H1 (cell line): ENCODE measurements at places on chromosomes 4 and X. TPM values are rescaled to one million over a fixed set of nuclear protein-coding genes. Genes with fewer than 3 reads are reported as not detected.

Gene CXorf65
- total RNA-seq, result not detected in 2 replicates

- no peak for DNase-seq
Observed at GRCh38 chr4:25697516-25697915, 41.9 kb downstream of the SLC34A2 start.

GRCh38 chr4:153023692-153024394, 87.7 kb downstream of the FHDC1 start:
- DNase-seq, result no peak

- DNase-seq, result no peak
Observed at GRCh38 chr4:83149865-83150652, 35.5 kb upstream of the PLAC8 start.

Gene GPRASP1
- 1.6 and 2.0 TPM in 2 replicates for total RNA-seq

Gene SPRY1
- total RNA-seq, result 54.7 and 56.2 TPM in 2 replicates
